CD14-positive monocyte (primary cell): ENCODE measurements at places on chromosomes 2 and 18.

DNA sequence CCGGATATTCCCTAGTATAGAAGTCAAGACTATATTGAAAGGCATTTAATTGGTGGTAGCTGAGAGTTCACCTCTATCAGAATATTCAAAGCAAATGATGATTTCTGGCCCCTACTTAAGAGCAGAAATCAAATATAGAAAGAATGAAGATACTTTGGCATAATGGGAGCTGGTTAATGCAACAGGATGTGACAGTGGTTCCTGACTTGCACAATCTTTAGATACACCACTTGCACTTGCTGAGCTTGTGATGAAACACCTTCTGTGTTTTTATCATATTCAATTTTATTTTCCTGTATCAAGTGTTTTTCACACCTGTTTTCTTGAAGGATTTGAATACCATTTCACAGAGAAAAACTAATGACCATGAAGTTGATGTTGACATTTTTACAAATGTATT, 124.1 kb upstream of the CDH19 start:
- peak; percentile 62 for DNase-seq

DNA sequence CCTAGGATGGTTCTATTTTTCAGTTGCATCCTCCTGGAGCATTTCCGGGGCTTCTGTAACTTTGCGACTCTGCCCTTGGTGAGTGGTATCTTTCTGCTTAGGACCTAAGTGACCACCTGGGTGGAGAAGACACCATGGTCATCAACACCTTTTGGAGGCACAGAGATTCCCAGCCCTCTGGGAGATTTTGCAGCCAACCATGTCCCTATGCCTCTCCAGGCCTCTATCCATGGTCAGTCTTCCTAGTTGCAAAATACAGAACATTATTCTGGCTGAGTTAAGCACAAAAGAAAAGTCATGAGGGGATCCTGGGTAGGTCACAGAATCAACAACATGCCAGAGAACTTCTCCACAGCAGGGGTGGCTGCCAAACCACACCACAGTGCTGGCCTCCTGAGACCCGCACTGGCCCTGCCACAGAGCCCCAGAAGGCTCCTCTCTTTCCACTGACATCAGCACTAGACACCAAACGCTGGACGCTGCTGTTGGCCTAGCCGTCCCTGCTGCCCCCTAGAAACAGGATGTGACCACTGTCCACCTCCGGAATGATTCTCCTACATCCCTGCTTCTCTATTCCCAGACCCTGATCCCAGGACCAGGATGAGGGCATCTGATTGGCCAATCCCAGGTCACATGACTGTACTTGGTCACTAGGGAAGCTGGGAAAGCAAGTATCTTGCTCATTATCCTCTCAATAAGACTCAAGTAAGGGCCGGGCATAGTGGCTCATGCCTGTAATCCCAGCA, 47.7 kb downstream of the SMAD7 start:
- no peak for DNase-seq

DNA sequence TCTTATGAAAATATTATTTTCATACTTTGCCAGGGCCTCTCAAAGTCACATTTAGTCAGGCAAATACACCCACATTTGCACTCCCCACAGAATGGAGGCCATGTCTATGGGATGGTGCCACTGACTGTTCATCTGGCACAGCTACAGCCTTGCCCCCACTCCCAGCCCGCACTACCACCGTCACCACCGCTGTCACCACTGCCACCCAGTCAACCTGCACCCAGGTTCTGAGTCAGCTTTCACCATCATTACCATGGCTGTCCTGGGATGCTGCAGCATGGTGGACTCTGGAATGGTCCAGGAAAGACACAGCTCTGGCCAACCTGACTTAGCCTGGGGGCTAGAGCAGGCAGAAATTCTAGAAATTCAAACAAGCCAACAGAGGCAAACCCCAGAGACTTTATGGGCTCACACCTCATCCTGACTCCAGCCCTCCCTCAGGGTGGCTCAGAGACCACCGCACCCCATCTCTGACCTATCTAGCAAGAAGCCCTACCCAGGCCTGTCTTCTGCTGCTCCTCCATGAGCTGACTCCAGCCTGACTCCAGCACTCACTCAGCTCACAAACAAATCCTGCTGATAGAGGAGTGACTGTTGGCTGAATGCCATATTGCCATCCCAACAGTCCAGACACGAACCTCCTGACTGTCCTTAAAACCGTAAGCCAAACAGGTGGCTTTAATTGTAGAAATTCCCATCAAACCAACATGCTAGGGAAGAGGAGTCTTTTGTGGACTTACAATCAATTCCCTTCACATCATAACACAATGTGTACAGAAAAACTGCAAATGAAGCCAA, 28.0 kb downstream of the DNER start:
- no peak for DNase-seq

DNA sequence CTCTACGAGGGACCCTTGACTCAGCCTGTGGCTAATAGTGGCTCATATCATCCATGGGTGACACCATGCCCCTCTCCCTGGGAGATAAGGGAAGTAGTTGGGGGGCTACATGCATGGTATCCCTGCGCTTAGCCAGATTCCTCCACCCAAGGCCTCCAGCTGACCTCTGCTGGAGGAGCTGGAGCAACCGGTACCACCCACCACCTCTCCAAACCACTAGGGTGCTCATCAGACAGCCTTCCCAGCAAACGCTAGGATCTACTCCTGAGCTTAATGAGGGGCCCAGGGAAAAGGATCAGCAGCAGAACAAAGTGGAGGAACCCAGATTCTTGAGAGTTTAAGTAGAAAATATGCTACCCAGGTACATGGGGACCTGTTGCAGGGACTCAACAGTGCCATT, 75.9 kb upstream of the CAPN13 start:
- no peak for DNase-seq

DNA sequence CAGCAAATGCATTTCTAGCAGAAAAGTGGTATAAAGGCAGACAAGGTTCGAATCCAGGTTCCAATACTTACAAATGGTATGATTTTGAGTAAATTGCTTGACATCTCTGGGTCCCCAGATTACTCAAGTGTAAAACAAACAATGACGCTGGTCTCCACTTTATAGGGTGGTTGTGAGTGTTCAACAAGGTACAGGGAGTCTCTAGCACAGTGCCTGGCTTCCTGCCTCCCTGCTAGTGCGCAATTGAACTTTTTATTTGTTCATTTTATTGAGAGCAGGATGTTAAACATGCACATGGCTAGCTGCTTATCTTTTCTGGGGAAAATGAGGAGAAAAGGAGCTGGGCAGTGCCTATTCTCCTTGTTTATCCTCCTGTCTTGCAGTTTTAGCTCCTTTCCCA, 74.9 kb upstream of the MYL1 start:
- no peak for DNase-seq

- peak; percentile 18 for DNase-seq
Measured at GRCh38 chr2:241636182-241637017, 558 bp downstream of the THAP4 start.

- no peak for DNase-seq
Measured at GRCh38 chr2:3435445-3435844, 56.0 kb downstream of the TRAPPC12 start.

DNA sequence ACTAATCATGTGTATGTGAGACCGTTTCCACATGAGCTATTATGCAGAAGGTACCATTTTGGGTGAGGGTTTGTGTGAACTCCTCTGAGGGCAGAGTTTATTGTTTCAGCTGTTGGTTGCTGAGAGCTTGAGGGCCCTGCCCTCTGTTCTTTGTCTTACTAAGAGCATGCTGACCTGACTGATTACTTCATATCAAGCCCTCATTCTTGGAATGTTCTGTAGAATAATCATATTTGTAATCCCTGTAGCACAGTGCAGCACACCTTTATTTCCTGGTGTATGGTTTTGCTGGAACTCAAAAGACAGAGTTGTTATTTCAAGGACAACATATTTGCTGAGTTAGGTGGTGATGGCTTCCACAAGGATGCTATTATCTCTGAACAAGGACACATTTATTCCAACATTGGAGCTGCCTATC, 118.5 kb downstream of the GALNT3 start:
- no peak for DNase-seq

GRCh38 chr2:95296880-95297487, at the start of gene KCNIP3:
Gene KCNIP3, plus strand, starts transcription at chr2:95297347. Its CDS starts 92 bp downstream, at chr2:95297439.
- no peak for DNase-seq
